ENCODE measurements at places on chromosomes 11 and 22.

GRCh38 chr11:26719289-26719973, 2.4 kb downstream of the SLC5A12 start:
- no peak for DNase-seq

GRCh38 chr11:65572356-65573051, at the start of gene FAM89B:
Gene FAM89B, plus strand, starts transcription at chr11:65572538. Its CDS starts 132 bp downstream, at chr11:65572670.
- DNase-seq: peak; percentile 91

GRCh38 chr11:85266646-85267045, 360.5 kb downstream of the DLG2 start:
- DNase-seq: no peak

DNA sequence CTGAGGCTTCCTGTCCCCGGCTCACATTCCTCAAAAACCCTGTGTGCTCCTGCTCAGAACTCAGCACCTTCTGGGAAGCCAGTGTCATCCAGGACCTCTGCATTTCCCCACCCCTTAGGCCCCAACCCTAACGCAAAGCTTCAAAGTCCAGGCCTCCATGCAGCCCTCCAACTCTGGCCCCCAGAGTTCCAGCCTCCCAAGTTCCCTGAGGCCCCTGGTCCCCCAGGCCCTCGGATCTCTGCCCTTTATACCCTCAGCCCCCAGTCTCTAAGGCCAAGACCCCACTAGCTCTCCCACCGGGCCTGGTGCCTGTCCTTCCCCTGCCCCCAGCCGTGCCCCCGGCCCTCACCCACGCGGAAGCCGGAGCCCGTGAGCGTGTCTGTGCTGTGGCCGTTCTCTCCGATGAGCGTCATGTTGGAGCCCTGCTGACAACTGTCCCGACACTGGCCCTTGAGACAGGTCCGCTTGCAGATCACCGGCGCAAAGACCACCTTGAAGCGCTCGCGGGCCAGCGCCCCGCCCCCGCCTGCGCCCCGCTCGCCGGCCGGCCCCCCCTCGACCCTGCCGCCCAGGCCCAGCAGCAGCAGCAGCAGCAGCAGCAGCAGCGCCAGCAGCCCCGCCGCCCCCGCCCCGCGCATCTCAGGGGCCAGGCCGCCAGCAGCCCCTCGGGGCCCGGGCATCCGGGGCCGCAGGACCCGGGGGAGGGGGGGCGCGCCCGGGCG, 718 bp downstream of the LTBP3 start:
- no peak for DNase-seq

- DNase-seq: no peak
Observed at GRCh38 chr22:35455529-35455928, 55.6 kb downstream of the MCM5 start.

DNA sequence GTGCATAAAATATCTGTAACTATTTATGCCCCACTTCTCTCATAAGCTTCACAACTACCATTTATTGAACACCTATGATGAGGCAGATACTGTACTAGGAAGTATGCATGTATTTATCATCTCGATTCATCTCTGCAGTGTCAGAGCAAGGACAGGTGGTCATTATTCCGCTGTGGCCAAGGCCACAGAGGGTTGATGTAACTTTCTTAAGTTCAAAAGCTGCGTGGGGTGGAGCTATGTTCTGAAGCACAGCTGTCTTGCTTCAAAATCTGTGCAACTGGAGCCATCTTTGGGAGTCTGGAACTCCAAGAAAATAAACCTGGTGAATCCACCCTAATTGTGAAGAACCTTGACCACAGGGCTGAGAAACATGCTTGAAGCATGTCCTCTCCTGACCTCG, 60.2 kb upstream of the HMGXB4 start:
- DNase-seq: no peak

DNA sequence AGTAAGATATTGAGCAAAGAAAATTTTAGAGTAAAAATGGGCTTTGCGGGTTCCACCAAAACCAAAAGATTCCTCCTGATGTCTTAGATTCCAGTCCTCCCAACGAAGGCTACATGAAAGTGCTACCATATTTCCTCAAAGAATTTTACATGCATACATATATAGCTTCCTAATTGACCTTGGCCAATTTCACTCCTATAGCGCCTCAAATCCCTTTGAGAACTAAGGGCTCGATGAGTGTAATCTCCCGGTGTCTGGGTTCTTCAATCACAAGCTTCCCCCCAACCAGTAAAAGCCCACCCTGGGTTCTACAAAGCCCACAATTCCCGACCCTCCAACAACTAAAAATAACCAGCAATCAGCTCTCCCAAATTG, 1.2 kb downstream of the SIK3 start:
- DNase-seq: no peak

GRCh38 chr22:22959147-22959827, 71.7 kb downstream of the IGLL5 start:
- DNase-seq: peak; percentile 77
